Right ventricle myocardium superior (tissue), 1 donor: ENCODE measurements at places on chromosomes 2 and 18.
A peak's percentile ranks its signal among the peaks of the same experiment; 100 is the strongest.

DNA sequence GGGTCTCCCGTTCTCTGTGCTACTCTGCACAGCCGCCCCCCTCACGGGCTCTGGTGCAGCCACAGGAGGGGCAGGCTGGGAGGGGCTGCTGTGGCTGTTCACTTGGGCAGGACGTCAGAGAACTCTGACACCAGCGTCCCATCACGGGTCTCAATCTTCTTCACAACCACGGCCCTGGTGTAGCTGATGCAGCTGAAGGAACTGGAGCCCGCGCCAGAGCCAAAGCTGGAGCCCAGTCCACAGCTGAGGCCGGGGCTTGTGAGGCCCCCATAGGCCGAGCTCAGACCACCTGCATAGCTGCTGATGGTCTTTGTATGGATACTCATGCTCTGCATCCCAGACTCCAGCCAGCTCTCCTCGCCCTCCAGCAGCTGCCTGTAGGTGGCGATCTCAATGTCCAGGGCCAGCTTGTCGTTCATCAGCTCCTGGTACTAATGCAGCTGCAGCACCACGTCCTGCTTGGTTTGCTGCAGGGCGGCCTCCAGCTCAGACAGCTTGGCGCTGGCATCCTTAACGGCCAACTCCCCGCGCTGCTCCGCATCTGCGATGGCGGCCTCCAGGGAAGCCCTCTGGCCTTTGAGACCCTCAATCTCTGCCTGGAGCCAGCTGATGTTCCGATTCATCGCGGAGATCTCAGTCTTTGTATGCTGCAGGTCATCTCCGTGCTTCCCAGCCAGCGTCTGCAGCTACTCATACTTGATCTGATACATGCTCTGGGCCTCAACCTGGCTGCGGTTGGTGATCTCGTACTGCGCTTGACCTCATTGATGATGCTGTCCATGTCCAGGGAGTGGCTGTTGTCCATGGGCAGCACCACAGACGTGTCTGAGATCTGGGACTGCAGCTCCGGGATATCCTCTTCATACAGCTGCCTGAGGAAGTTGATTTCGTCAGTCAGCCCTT lies 7.4 kb upstream of the DUSP19 start:
- DNase-seq: peak; percentile 62

GRCh38 chr2:204197336-204198005 lies 260.9 kb downstream of the ICOS start:
- no peak for DNase-seq

- DNase-seq: no peak
These were observed 640.2 kb upstream of the POU3F3 start for GRCh38 chr2:104213758-104214157.

DNA sequence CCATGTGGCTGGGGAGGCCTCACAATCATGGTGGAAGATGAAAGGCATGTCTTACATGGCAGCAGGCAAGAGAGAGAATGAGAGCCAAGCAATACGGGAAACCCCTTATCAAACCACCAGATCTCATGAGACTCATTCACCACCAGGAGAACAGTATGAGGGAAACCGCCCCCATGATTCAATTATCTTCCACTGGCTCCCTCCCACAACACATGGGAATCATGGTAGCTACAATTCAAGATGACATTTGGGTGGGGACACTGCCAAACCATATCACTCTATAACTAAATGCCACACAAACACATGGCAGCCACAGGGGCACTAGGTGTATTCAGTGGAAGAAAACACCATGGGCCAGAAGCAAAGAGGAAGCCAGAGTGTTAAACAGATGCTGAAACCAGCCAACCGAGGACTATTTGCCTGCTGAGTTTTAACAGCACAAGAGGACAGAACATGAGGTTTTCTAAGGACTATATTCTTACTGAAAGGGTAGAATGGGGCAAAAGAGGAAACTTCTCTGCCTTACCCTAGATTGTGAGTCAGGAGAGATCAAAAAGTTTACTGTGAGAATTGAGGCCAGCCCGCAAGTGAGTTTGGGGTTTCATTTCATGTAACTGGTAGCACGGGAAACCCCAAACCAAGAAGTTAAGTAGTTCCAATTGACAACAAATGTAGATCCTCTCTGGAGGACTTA lies 49.2 kb downstream of the SIGLEC15 start:
- no peak for DNase-seq

DNA sequence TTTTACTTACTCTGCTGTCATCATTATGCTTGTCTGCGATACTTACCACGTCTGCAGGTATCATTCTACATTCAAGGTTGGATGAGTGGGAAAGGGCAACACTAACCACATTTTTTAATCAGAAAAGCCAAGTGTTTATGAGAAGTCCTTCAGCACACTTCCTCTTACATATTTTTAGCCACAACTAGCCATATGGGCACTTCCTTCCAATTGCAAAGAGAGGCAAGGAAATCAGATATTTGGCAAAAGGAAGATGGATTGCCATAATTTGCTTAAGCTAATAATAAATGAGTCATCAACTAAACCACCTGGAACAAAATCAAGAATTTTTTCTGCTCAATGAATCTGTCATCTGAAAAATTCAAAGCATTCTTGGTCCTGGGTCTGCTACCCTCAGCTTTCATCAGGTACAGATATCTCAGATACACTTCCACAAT lies 16.7 kb upstream of the MRO start:
- DNase-seq: no peak

DNA sequence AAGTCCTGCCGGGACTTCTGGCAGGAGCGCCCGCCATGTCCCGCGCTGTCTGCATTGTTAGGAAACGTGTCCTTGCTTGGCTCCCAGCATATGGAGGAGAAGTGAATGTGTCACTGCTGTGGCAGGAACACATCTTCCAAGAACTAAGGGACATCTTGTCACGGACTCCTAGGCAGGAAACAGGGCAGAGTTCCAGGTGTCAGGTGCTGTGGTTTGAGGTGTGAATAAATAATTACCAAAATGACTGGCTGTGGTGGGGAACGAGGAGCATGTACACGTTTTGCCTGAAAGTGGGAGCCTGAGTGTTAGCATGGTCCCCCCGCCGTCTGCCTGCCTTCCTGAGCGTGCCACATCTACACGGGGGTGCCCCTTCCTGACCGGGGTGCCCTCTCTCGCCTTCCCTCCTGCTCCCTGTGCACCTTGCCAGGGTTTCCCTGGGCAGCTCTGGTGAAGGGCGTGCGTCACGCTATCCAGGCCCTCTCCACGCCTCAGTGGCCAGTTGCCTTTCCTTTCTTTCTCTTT lies 237.5 kb downstream of the LDLRAD4 start:
- no peak for DNase-seq

GRCh38 chr2:134504586-134505336 lies 214.0 kb downstream of the TMEM163 start:
- no peak for DNase-seq

- no peak for DNase-seq
These were observed 31.9 kb downstream of the C2orf74 start for GRCh38 chr2:61193670-61194561.

GRCh38 chr2:238142382-238143205 lies 4.1 kb downstream of the KLHL30 start:
- no peak for DNase-seq
